ENCODE measurements at places on chromosomes 4 and X.

- no peak for DNase-seq
Measured at GRCh38 chr4:52822972-52823701, 39.0 kb upstream of the RASL11B start.

DNA sequence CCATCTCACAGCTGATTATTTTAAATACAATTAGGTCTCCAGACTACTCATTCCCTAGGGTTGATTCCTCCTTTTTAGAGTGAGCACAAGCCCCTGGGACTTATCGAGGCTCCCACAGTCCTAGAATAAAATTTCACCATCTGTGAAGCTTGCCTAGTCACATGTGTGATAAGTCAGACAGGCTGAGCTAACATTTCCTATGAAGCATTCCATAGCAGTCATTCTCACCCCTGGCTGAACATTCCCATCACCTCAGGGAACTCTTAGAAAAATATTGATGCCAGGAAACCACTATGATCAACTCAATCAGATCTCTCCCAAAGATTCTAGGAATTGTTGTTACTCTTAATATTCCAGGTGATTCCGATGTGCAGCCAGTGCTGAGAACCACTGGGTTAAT is 37.7 kb downstream of the ARHGEF9 start:
- no peak for DNase-seq

DNA sequence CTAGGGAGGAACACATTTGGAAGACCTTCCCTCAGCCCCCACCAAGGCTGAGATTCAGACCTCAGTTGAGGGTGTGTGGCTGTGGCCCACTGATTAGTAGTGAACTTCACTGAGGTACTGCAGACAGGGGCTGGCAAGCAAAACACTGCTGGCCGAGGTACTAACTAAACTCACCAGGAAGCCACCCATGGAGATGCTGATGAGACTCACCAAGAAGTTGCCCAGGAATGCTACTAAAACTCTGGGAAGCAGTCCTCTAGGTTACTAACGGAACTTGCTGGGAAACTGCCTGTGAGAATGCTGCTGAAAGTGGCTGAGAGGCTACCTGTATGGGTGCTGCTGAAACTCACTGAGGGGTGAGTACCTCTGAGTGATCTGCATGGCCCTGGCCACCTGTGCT is 372.4 kb upstream of the RPS6KA3 start:
- DNase-seq, result no peak

DNA sequence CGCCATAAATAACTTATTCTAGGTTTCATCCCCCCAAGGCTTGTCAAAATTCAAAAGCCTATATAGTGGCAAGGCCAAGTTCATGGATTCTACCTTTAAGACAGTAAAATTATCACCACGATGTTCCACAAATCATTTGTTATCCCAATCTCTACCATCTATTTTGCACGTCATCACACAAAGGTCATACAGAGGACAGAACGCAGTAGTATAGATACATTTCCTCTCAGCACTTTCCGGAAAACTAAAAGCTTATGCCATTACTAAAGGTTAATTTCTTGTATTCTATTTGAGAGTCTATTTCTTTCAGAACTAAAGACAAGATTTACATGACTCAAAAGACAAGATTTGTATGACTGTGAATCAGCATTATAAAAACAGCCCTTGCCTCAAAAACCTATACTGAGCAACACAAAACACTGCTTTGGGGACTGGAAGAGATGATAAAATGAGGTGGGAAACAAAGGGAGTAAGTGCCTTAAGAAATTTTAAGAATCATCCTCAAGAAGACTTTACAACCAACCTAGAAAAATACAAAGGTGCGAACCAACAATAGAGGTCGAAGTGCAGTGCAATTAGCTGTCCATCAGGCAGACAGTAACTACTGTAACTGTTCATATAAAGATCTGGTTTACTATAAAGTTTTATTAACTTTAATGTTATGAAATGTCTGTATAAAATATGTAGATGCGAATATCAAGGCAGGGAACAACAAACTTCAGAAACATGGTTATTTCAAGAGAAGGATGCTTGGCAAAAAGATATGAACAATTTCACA is 7.6 kb downstream of the UBE2D3 start:
- no peak for DNase-seq

DNA sequence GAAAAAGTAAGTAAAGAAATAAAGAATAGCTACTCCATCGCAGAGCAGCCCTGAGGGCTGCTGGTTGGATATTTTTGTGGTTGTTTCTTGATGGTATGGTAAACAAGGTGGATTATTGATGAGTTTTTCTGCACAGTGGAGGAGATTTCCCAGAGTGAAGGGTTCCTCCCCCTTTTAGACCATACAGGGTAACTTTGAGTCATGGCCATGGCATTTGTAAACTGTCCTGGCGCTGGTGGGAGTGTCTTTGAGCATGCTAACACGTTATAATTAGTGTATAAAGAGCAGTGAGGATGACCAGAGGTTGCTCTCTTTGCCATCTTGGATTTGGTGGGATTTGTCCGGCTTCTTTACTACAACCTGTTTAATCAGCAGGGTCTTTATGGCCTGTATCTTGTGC is 128.2 kb downstream of the ASMT start:
- DNase-seq, result no peak

- DNase-seq, result no peak
Measured at GRCh38 chr4:54213001-54213400, 16.1 kb upstream of the PDGFRA start.

GRCh38 chr4:109735566-109736365 is 5.9 kb upstream of the PLA2G12A start:
- no peak for DNase-seq

DNA sequence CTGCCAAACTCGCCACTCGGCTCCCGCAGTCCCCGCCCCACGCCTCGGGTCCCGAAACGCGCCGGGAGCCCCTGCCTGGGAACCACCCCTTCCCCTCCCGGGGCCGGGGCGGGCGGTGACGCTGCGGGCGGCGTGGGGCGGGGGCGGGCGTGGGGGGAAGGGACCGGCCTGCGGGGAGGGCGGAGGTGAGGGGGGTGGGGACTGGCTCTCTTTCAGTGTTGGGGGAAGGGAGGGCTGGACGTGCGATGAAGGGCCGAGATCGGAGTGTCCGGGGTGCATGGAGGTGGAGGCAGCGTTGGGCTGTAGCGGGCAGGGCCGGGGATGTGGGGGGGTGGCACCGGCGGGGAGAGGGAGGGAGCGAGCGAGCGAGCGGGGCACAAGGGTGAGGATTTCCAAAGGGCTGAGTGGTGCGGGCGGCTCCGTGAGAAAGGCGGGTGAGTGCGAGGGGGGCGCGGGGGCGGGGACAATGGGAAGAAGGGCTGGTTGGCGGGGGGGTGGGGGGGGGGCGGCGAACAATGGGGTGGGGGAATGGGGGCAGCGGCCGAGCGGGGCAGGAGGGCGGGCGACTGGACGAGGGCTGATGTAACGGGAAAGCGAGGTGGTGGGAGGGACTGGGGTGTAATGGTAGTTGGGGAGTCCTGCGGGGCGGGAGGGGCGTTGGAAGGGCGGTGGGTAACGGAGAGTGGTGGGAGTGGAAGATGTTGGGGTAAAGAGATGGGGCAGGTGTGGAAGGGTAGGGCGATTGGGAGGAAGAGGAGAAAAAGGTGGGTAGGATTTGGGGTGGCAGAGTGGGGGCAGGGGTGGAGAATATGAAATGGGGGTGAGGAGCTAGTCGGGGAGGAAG is 578 bp downstream of the DCUN1D4 start:
- no peak for DNase-seq

GRCh38 chr4:91325495-91325894 is 978.3 kb upstream of the GRID2 start:
- no peak for DNase-seq

Data from SIG-M5 (cell line).